ENCODE measurements at places on chromosomes 11 and 22.

DNA sequence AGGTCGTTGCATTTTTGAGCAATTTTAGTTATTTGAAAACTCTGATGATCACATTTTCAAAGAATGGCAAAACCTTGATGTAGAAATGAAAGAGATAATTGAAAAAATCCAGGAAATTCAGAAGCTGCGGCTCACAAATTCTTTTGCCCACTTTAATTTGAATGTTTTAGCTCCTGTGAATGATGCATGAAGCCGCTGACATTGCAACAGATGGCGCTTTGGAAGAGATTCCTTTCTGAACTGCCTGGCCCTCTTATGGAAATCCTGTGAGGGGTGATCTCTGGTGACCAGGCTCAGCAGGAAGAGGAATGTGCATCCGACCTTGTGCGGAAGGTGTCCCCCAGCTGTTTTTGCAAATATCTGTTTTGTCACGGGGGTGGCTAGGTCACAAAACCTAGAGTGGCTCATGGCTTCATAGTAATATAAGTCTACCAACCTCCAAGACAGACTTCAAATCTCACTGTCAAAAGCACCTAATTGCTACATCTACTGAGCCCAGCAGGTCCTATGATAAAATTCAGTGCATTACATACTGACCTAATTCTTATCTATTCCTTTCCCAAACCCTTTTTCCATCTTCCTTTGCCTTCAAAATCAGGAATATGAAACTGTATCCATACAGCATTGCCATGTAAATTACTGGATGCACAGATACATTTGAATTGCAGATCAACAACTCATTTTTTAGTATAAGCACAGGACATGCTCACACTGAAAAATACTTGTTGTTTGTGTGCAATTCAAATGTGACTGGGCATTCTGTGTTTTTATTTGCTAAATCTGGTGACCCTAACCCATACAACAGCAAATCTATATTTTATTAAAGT is 412.7 kb downstream of the ETS1 start:
- DNase-seq, result no peak

- no peak for DNase-seq
These were observed 96.2 kb upstream of the TRIM77 start for GRCh38 chr11:89613911-89614310.

GRCh38 chr11:13210424-13210823 is 67.2 kb upstream of the BMAL1 start:
- peak; percentile 37 for DNase-seq

DNA sequence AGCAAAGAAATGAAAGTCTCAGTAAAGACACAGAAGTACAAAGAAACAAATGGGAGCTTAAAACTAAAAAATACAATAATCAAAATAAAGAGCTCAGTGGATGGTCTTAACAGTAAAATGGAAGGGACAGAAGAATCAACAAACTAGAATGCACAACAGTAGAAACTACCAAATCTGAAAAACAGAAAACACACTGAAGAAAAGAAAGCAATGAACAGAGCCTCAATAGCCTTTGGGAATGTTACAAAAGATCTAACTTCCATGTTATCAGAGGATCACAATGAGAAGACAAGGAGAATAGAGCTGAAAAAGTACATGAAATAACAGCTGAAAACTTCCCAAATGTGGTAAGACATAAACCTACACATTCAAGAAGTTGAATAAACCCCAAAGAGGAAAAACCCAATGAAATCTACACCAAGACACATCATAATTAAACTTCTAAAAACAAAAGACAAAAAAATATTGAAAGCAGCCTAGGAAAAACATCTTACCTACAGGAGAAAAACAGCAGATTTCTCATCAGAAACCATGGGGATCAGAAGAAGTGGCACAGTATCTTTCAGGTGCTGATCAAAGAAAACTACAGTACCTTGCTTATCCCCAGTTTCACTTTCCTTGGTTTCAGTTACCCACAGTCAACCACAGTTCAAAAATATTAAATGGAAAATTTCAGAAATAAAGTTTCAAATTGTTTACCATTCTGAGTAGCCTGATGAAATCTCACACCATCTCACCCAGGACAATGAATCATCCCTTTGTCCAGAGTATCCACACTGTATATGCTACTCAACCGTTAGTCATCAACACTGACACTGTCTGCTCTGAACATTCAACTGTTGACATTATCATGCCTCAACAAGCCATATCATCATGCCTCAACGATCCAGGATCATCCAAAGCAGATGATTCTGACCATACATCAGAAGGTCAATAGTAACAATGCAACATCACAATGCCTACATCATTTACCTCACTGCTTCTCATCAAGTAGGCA is 22.2 kb downstream of the RRAS2 start:
- no peak for DNase-seq

GRCh38 chr11:794013-794765 is 3.9 kb downstream of the SLC25A22 start:
- no peak for DNase-seq

DNA sequence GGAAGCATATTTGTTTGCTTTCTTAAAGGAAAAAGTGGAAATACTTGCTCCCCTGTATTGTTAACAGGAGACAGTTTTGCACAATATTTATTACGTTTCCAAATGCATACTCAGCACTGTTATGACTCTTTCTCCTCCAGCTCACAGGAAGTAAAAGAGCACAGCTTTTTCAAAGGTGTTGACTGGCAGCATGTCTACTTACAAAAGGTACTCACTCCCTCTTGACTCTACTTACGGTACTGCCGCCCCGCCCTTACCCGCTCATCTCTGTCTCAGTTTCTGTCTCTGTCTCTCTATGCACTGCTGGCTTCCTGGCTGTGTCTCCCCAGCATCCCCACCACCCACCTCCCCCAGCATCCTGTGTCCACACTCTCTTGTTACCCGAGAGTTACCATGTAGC is 32.2 kb upstream of the MYO18B start:
- no peak for DNase-seq

- DNase-seq, result no peak
These were observed 546.2 kb downstream of the NTM start for GRCh38 chr11:131916638-131917037.

DNA sequence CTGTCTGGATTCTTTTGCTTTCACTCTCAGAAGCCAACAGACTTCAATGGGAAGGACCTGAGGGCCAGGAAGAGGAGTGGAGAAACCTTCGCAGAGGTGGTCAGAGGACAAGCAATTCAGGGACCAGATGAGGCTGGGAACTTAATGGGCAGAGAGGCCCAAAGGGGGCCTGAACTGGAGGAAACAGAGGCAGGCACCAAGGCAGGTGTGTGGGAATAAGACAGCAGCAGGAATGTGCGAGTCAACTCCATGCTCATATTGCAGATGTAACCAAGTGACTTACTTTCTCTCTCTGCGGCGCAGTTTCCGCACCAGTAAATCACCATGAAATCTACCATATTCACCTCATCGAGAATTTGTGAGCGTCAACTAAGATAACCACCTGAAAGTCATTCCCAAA is 669.1 kb downstream of the NTM start:
- no peak for DNase-seq

GRCh38 chr11:66081505-66081904 is 11.4 kb downstream of the PACS1 start:
- peak; percentile 84 for DNase-seq

DNA sequence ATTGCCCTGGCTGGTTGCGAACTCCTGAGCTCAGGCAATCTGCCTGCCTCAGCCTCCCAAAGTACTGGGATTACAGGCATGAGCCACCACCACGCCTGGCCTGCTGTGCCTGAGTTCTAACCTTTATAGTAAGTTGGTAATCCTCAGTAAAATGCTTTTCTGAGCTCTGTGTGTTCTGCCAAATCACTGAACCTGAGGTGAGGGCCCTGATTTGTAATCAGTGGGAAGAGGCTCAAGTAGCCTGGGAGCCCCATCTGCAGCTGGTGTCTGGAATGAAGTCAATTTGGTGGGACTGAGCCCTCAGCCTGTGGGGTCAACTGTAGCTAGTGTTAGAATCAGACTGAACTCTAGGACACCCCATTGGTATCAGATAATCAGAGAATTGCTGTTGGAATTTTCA is 72.6 kb upstream of the PARVG start:
- DNase-seq, result no peak

DNA sequence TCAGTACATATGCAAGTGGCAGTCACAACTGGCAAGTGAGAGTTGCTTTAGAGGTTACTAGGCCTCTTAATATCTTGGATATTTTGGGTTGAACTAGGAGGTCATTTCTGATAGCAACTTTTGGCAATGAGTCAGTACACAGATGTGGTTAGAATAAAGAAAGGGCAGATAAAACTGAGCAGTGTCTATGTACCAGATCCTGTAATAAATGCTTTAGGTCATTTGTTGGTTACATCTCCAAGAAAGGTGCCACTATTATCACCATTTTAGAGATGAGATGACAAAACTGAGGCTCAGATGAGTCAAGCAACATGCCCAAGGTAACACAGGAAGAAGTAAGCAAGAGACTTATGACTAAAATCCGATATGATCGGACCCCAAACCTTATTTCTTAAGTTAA is 25.0 kb downstream of the MAML2 start:
- DNase-seq, result no peak

DNA sequence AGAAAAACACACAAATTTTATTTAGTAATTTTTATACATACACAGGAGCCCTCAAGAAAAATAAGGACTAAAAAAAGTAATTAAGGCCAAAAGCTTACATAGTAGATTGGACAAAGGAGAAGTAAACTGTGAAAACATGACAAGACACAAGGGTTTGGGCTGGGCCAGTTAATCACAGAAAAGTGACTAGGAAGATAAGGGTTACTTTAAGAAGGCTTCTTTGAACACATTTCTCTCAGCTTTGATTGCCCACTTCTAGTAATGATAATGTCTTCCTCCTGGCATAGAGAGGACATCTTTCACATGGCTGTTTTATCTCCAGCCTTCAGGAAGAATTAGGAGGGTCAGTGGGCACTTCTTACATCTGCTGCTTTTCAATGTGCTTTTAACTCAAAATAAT is 3.4 kb downstream of the RNF141 start:
- DNase-seq, result no peak

DNA sequence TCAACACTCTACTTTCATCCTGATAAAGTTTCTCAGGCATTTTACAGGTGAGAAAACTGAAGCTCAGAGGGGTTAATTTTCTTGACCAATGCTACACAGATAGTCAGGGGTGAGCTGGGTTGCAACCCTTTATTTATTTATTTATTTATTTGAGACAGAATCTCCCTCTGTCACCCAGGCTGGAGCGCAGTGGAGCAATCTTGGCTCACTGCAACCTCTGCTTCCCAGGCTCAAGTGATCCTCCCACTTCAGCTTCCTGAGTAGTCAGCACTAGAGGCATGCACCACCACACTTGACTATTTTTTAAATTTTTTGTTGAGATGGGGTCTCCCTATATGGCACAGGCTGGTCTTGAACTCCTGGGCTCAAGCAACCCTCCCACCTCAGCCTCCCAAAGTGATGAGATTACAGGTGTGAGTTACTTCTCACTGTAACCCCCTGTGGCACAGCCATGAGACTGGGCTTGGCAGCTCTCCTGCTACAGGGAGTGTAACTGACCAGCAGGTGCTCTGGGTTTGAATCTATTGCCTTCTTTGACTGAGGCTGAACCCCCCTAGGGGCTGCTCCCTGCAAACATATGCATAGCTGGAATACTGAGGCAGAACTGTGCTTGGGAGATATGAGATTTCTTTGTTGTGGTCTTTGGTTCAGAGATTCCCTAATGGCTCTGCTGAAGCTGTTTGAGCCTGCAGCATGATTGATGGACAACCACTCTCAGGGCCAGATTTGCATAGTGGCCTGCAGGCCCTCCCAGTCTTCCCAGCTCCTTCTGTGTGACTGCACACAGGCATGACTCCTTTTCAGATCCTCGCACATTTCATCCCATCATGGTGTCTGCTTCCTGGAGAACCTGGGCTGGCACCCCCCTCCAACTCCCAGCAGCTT is 6.1 kb downstream of the C11orf96 start:
- DNase-seq, result no peak

GRCh38 chr11:40722179-40722795 is 737.2 kb downstream of the LRRC4C start:
- DNase-seq, result peak; percentile 37
